ENCODE measurements at places on chromosomes 12 and 14.

GRCh38 chr12:84315926-84316325, 596.7 kb downstream of the SLC6A15 start:
- DNase-seq, result no peak

DNA sequence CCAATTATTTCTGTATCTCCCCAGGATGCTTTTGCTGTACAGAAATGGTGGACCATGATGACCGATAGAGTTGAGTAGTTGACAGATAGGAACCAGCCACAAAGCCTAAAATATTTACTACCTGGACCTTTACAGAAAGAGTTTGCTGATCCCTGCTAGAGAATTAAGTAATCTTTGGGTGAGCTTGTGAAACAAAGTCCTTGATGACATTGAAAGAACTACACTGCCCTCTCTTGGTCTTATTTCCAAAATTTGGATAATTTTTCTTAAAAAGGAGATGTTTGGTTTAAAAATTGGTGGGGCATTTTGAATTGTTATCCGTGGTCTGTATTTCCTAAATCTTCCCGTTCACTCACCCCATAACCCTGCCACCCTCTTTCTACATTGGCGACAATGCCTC, 13.7 kb upstream of the TCTN1 start:
- no peak for DNase-seq

- no peak for DNase-seq
These were observed 1.1 kb downstream of the BTBD6 start for GRCh38 chr14:105249182-105250007.

GRCh38 chr14:92716131-92716530, 32.3 kb downstream of the LGMN start:
- no peak for DNase-seq

DNA sequence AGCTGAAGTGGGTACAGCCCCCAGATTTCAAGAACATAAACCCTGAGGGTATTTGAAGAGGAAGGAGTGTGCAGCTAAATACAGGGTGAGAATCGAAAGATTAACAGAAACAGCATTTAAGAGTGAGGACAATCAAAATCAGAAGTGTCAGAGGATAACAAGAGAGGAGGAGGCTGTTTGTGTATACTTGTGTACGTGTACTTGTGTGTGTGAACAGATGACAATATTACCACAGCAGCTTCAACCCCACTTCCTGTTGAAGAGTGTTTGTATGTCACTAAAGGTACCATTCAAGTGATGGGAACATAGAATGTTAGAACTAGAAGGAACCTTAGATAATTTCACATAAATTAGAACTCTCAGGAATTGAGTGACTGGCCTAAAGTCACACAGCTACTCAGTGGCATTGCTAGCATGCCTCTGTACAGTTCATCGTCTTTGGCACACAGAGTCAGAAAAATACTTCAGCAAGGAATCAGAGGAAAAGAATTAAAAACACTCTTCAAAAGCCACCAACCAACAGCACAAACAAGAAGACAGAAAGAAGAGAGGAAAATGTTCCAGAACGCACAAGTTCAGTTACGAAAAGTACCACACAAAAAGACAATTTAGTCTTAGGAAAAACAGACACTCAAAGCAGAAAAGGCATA, 164.3 kb upstream of the BCL2L14 start:
- DNase-seq, result no peak

- no peak for DNase-seq
These were observed 17.3 kb upstream of the KLHL42 start for GRCh38 chr12:27762757-27763156.

GRCh38 chr12:25794571-25794970, 163.9 kb upstream of the RASSF8 start:
- DNase-seq, result no peak

GRCh38 chr14:75279153-75279762, 630 bp downstream of the FOS start:
- no peak for DNase-seq

GRCh38 chr14:77290705-77291104, 19.7 kb upstream of the NGB start:
- no peak for DNase-seq

GRCh38 chr12:73632661-73633060, 905.0 kb upstream of the ATXN7L3B start:
- no peak for DNase-seq

GRCh38 chr12:6520186-6520585, 14.1 kb upstream of the GAPDH start:
- DNase-seq, result no peak

GRCh38 chr12:6378709-6379472, 3.5 kb upstream of the SCNN1A start:
- no peak for DNase-seq

- DNase-seq, result no peak
These were observed 68.2 kb upstream of the ACTN1 start for GRCh38 chr14:69047255-69047654.

- no peak for DNase-seq
These were observed 481.7 kb downstream of the BCAT1 start for GRCh38 chr12:24467226-24467625.

DNA sequence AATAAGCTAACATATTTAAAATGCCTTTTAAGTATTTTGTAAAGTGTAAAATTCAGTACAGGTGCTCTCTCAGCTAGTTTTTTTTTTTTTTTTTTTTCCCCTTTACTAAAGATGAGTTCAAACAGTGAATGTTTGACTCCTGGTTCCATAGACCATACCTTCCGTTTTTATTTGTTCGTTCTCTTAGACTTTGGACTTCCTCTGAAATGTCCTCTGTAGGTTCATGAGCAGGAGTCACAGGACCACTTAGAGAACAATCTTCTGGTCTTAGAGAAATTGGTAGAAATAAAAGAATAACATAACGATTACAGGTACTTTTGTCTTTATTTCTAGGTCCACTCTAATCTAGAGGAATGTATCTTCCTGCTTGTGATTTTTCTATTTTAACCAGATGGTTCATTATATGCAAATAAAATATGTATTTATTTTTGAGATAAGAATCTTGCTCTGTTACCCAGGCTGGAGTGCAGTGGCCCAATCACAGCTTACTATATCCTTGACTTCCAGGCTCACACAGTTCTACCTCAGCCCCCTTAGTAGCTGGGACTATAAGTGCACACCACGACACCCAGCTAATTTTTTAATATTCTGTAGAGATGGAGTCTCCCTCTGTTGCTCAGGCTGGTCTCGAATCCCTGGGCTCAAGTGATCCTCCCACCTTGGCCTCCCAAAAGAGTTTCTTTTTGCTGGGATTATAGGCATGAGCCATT, 25.8 kb downstream of the STYX start:
- no peak for DNase-seq

- DNase-seq, result no peak
These were observed 55.1 kb upstream of the FRMD6 start for GRCh38 chr14:51596488-51597117.

DNA sequence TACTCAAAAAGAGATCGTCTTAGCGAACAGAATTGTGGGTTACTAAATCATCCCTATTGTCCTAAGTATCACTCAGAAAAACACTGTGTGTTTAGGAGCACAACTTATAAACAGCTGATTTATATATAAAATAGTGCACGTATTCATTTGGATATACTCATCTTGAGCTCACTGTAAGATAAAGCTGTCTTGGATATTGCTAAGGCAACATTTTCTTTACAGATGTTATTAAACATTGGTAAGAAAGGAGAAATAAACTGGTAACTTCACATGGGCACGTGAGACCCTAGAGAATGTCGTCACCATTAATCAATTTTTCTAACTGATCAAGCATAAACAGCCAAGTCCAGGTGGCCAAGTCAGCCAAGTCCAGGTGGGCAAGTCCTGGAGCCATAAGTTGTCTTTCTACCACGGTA, 1.7 kb downstream of the PAWR start:
- no peak for DNase-seq

DNA sequence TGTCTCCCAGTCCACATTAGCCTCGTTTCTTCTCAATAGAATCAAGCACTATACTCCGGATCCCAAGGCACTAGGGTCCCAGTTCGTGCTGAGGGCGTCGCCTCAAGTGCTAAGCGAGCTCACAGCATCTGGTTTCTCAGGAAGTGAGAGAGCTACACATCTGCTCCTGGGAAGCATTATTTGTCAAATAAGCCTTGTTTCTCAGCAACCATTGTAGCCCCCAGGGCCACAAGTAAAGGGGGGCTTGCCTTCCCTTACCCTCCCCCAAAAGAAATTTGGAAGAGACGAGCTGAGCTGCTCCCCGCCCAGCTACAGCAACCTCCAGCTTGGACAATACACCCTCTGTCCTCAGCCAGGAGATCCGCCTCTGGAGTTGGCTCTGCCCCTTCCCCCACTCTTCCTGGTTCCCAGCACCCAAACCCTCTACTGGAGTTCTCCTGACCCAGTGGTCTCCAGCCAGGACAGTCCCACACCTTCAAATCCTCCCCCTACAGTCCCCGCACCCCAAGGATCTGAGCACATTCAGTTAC, 5.7 kb upstream of the TNS2 start:
- DNase-seq, result no peak

DNA sequence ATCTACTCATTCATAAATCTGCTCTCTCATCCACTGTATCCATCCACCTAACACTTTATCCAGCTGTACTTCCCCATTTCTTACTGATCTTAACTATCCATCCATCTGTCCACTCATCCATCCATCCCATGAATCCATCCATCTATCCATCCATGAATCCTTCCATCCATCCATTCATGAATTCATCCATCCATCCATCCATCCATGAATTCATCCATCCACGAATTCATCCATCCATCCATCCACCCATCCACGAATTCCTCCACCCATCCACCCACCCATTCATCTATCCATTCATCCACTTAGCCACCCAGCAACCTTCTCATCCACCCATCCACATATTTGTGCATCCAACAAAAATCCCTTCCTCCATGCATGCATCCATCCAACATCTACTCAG, 128.6 kb upstream of the MYL2 start:
- DNase-seq, result no peak

- no peak for DNase-seq
These were observed 12.8 kb upstream of the PALS1 start for GRCh38 chr14:67228325-67228984.

- DNase-seq, result no peak
These were observed 92.4 kb upstream of the TMEM260 start for GRCh38 chr14:56487090-56487667.

DNA sequence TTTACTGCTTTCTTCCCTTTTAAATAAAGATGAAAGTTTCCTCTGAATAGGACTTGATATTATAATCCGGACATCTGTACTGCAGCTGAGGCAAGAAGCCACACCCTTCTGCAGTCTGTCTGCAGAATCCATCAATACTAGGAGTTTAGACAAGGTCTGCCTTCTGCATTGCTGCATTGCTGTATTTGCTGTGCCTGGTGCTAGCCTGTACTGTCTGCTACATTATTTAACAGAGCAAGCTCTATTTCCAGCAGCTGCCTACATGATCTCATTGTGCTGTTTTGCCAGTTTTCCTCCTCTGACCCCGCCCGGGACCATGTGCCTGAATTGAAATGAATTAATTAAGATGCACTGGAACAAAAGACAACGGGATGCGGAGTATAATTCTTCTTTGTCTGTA, 1.7 kb downstream of the TUBA1A start:
- peak; percentile 30 for DNase-seq

DNA sequence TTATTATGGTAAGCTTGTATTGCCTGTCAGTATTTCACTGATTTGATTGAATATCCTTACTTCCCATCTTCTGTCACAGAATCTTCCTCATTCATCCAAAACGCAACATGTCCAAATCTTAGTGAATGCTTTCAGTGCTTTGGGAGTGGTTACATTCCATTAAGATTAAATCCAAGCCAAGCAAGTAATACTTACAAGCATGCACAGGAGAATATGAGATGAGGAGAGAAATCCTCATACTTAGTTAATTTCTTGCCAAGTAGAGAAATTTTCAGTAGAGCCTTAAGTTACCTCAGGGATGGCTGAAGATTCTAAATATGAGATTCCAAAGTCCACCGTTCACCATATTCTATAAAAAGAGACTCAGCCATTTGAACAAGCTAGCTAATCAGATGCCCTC, 316.0 kb downstream of the RAD51B start:
- DNase-seq, result no peak

- no peak for DNase-seq
These were observed 295.6 kb downstream of the DPF3 start for GRCh38 chr14:72598306-72598705.

DNA sequence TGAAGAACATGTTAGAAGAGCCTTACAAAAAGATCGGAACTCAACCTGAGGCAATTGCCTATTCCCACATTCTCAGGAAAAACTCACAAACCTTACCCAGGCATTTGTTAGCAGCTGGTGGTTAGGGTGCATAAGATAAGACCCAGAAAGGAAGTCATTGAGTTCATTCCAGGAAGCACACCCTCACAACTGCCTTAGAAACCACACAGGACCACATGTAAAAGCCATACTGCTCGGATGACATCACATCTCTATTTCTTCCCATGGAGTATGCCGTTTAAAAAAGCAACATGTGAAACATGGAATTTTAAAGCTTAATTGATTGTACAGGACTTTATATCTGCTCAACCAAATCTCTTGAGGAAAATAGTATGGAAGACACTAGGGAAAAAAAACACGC, 411.2 kb downstream of the DAD1 start:
- DNase-seq, result no peak

DNA sequence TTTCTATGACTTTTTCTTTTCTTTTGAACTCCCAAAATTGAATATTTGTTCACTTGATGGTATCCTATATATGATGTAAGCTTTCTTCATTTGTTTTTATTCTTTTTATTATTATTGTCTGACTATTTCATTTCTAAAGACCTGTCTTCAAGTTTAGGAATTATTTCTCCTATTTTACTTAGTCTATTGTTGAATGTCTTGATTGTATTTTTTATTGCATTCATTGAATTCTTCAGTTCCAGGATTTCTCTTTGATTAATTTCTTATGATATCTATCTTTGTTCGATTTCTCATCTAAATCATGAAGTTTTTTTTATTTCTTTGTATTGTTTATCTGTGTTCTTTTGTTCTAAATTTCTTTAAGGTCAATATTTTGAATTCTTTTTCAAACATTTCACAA, 238.8 kb downstream of the TTC6 start:
- DNase-seq, result no peak

DNA sequence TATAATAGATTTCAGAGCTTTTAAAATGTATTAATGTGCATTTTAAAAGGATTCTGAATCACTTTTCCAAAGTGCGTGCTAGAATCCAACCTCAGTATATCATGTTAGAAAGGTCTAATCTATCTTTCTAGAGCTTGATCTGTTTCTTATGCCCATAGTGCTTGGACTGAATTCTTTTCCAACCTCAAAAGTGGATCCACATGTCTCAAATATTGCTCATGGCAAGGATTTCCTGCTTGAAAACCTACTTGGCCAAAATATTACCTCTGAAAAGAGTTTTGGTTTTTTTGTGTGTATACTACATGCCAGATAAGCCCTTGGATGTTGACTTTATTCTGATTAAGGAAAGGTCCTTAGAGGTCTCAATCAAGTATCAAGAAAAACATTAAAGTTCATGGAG, 16.9 kb upstream of the SLC6A15 start:
- DNase-seq, result no peak

GRCh38 chr12:22969521-22969920, 344.6 kb downstream of the ETNK1 start:
- DNase-seq, result no peak

DNA sequence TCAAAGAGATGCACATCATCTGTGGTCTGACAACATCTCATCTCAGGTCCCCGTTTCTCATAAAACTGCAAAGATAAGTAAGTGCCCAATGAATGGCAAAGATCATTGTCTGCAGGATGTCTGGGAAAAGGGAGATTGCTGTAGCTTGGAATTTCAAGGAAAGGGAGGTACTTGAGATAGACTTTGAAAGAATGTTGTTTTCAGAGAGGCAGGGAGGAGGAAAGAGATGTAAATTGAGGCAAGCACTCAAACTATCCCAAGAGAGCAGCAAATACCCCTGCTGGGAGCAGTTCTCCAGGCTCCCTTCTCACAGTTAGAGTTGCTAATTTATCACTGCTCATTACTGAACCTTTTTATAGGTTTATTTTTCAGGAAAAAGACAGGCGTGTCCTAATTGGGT, 107.1 kb downstream of the MYRFL start:
- DNase-seq, result no peak

Data from NCI-H524 treated with DMSO at 0.1 percent for 48 hours (cell line).